ENCODE measurements at places on chromosomes 3 and 15.

GRCh38 chr15:87450314-87450713, 806.2 kb downstream of the NTRK3 start:
- DNase-seq = no peak

- no peak for DNase-seq
Measured at GRCh38 chr15:35722501-35722900, 176.5 kb upstream of the DPH6 start.

DNA sequence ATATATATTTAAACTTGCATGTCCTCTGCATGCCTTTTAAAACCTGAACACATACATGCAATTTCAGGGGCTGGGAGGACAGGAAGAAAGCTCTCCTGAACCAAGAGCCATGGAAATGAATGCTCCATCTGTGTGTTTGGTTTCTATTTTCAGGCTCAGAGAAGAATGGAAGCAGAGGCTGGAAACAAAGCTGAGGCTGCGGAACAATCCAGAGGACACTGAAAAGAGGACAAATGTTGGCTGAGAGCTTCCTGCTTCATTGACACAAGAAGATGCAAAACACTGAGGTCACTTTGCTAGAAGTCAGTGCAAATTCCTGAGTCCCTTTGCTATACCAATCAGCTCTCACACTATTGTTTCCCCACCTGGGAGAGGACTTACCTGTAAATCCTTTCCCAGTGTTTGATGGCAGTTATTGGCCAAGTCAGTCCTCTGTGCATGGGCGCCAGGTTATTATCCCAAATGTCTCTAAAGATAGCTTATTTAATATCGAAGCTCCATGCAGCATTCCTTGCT, 12.7 kb downstream of the FAM240A start:
- DNase-seq = no peak

- DNase-seq = no peak
Measured at GRCh38 chr3:162489853-162490252, 993.2 kb downstream of the OTOL1 start.

GRCh38 chr3:180704532-180704931, 25.2 kb upstream of the CCDC39 start:
- no peak for DNase-seq

GRCh38 chr15:40746916-40747418, 8.1 kb downstream of the RMDN3 start:
- no peak for DNase-seq

DNA sequence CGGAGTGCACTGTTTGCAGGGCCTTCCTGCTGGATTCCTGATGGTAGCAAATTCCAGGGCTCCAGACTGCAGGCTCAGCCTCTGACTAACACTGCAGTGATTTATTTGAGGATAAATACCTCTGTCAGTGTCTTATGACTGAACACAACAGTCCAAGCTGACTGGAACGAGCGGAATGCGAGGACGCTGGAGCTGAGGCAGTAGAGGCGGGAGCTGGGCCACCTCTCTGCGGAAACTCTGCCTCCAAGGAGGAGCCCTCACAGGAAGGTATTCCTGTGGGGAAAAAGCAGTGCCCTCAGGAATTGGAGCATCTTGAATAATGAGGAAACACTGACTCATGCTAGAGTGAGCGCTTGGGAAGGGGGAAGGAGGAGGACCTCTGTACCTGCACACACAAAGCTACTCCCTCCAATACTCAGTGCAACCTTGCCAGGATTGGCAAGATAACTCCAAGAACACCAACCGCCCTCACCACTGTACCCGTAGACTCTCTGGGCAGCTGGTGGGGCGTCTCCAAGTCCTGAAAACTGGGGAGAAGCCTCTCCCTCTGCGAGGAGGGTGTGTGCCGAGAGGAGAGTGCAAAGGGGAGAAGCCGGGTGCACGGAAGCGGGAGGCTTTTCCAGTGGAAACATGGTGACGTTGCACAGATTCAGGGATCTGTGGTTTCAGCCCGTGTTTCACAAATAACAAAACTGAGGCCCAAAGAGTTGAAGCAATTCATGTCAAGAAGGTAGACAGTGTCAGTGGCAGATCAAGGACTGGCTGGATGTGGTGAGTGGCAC, 43.0 kb downstream of the VGLL4 start:
- DNase-seq = peak; percentile 56

GRCh38 chr3:196810963-196811581, 56.6 kb upstream of the SENP5 start:
- no peak for DNase-seq

- no peak for DNase-seq
Measured at GRCh38 chr3:171565481-171566058, 105.4 kb upstream of the TNIK start.

GRCh38 chr3:172148702-172149565, 109.6 kb downstream of the FNDC3B start:
- DNase-seq = no peak

GRCh38 chr3:125695688-125696087, 100.4 kb upstream of the OSBPL11 start:
- DNase-seq = no peak

- DNase-seq = no peak
Measured at GRCh38 chr3:61819861-61820260, 258.5 kb downstream of the PTPRG start.

GRCh38 chr3:70974747-70975146, 608.8 kb downstream of the FOXP1 start:
- DNase-seq = no peak

GRCh38 chr3:129481766-129482332, 41.8 kb downstream of the IFT122 start:
- no peak for DNase-seq

- DNase-seq = no peak
Measured at GRCh38 chr3:130654921-130655320, 91.7 kb downstream of the PIK3R4 start.

GRCh38 chr15:90581771-90582352, 52.1 kb downstream of the CRTC3 start:
- DNase-seq = no peak

GRCh38 chr15:101391981-101392640, 97.1 kb upstream of the SNRPA1 start:
- DNase-seq = no peak

- DNase-seq = no peak
Measured at GRCh38 chr3:9222956-9223639, 26.3 kb downstream of the SRGAP3 start.

GRCh38 chr3:65732051-65732935, 306.4 kb downstream of the MAGI1 start:
- peak; percentile 69 for DNase-seq

- no peak for DNase-seq
Measured at GRCh38 chr3:71975573-71975972, 190.6 kb upstream of the PROK2 start.

- DNase-seq = no peak
Measured at GRCh38 chr3:124669470-124669869, 60.8 kb upstream of the UMPS start.

- DNase-seq = no peak
Measured at GRCh38 chr3:12895391-12896062, 54.2 kb upstream of the RPL32 start.

DNA sequence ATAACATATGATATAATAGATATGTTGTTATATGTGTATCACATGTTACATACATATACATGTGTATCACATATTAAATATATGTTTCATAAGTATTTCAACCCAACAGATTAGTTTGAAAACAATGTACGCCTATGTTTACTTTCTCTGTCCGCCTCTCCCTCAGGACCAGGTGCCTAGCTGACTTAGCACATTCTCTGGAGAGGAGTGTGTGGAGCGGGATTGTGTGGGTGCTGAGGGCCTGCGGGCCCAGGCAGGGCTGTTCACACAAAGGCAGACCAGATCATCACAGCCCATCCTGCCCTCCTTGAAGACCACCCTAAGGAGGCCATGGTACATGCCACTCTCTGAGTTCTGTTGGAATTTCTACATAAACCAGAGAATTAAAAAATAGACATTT, 81.0 kb downstream of the PLXNA1 start:
- no peak for DNase-seq

GRCh38 chr3:115469649-115470048, 153.7 kb upstream of the GAP43 start:
- no peak for DNase-seq

DNA sequence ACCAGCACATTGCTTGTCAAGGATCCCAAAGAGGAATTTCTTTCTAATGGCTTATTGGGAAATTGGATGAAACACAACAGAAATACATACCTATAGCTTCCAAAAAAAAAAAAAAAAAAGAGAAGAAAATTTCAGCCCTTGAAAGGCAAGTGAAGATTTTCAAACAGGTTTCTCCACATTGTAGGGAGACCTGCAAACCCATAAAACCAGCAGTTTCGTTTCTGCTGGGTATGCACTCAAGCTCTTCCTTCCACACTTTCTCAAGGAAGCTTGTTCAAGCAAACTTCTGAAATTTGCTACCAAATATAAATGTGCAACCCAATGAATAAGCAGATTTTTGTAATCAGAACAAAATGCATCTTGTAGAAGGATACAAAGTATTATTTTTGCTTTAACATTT, 15.9 kb upstream of the SH3BP5 start:
- no peak for DNase-seq

DNA sequence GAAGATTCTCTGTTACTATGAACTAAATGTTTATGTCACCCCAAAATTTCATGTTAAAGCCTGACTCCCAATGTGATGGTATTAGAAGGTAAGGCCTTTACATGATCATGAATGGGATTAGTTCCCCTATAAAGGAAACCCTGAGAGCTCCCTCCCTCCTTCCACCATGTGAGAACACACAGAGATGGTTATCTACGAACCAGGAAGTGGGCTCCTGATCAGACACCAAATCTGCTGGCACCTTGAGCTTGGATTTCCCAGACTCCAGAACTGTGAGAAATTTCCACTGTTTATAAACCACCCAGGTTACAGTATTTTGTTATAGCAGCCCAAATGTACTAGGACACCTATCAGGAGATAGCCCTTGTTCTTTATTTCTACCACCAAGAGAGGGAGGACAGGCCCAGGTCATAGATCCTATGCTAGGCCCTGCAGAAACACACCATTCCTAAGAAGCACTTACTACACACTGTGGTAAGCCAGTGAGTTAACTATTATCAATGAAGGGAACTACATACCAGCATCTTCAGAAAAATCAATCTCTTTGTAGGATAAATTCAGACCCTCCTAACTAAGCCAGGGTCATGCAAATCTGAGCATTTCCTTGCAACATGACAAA, 59.0 kb downstream of the PRKAR2A start:
- no peak for DNase-seq

GRCh38 chr15:40266828-40267304, 16.0 kb downstream of the ANKRD63 start:
- no peak for DNase-seq

DNA sequence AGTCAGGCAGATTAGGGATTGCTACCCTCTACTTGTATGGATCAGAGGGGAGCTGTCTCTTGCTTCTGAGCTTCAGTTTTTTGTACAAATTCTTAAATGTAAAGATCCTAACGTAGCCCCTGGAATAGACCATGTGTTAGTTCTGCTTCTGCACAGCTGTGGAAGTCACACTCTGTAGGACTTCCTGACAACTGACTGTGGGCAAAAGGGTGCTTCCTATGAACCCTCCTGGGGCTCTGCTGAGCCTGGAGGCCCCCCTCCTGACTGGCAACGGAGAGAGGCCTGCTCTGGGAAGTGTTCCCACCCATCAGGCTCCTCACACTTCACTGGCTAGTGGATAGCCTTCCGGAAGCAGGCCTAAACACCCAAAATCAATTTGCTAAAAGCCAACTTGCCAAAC, 131.0 kb downstream of the RPLP1 start:
- DNase-seq = no peak

GRCh38 chr3:195070336-195070735, 200.6 kb downstream of the XXYLT1 start:
- no peak for DNase-seq

GRCh38 chr3:122502139-122502538, 12.6 kb downstream of the KPNA1 start:
- no peak for DNase-seq

DNA sequence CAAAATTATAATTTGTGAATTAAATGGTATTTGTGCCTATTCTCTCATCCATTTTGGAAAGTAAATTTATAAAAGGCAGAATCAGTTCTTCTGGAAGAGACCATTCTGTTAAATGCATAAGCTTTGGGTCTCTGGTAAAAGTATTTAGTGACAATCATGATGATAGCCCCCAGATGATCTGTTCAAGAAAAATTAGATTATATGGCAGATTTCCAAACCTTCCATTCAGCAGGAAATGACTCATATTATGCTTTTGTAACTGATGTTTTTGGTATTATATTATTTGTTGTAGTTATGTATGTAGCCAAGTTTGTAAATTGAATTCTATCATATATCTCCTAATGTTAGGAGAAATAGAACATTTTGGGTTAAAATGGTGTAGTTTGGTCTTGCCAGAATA, 340.8 kb upstream of the DPH6 start:
- no peak for DNase-seq

DNA sequence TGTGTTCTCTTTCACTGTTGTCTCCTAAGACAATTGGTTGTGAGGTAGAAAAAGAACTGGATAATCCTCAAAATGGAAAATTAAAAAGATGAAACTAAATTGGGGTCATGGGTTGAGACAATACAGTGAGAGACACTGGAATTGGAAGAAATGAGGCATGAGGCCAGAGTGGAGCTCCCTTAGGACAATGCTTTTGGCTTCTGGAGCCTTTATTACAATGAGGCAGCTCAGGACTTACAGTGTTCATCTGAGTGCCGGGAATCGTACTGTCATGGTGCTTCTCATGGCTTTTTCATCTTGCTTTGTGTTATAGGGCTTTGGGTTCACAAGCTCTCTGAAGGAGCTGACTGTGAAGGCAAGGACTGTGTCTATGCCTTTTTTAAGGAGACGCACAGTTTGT, 293.5 kb downstream of the SOX2 start:
- no peak for DNase-seq

GRCh38 chr3:165846056-165846455, 8.8 kb upstream of the BCHE start:
- no peak for DNase-seq

GRCh38 chr3:126540342-126540849, 16.4 kb downstream of the CHST13 start:
- DNase-seq = no peak

DNA sequence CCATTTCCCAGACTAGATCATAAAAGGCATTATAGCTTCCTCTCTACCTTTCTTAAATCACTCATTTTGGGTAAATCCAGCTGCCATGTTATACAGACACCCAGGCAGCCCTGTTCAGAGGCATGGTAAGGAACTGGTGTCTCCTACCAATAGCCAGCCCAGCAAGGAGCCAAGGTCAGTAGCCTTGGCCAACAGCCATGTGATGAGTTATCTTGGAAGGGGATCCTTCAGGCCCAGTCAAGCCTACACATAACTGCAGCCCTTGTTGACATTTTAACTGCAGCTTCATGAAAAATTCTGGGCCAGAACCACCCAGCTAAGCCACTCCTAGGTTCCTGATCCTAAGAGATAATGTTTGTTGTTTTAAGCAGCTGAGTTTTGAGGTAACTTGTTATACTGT, 29.0 kb upstream of the ZMAT3 start:
- DNase-seq = no peak

GRCh38 chr15:35043373-35044095, 41.6 kb downstream of the NANOGP8 start:
- DNase-seq = no peak

DNA sequence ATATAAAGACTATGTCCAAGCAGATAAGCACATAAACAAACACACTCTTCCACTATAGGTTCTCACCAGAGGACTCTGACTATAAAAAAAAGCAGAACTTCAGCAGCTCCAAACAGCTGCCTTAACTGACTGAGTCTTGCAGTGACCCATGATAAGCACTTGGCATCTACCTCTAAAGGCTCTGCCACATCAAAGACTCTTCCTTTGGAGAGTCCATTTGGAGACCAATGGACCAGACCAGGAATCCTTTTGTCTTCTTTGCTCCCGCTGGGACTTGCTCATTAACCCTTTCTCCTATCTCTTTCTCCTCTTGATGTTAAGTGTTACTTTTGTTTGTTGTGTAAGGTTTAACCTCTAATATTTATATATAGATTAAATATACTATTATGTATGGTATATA, 424.1 kb downstream of the RSL24D1 start:
- no peak for DNase-seq
